Mammary epithelial cell (primary cell): ENCODE measurements at places on chromosomes 2 and 18. TPM values are rescaled to one million over a fixed set of nuclear protein-coding genes. Genes with fewer than 3 reads are reported as not detected.

GRCh38 chr18:44771572-44771955, 90.9 kb downstream of the SETBP1 start:
- DNase-seq: no peak

DNA sequence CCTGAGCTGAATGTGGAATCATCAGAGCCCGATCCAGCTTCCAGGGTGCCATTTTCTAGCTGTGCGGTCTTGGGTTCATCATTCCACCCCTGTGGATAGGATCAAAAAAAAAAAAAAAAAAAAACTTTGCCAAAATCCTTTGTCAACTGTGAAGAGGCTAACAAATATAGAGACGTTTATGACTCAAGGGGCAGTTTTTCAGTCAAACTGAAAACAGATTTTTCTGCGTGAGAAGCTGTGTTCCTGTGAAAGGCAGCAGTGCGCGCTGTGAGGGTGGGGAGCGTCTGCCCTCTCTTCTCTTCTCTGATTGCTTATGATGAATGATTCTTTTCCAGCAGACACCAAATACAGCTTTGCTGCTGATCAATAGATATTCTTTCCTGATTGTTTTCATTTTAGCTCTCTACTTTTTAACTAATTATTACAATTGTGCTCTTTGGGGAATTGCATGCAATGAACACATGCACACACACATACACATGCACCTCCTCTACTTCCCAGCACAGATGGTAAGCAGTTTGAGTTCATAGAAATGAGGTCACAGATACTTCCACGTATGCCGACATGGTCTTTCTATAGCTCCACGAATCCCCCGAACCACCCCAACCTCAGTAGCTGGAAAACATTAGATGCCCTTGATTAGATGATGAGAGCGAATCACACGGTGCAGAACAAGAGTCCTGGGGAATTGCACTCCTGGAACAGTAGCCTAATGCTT, 175.4 kb downstream of the NRP2 start:
- DNase-seq: no peak

- peak; percentile 41 for DNase-seq
Measured at GRCh38 chr2:219073413-219074129, 12.8 kb upstream of the IHH start.

DNA sequence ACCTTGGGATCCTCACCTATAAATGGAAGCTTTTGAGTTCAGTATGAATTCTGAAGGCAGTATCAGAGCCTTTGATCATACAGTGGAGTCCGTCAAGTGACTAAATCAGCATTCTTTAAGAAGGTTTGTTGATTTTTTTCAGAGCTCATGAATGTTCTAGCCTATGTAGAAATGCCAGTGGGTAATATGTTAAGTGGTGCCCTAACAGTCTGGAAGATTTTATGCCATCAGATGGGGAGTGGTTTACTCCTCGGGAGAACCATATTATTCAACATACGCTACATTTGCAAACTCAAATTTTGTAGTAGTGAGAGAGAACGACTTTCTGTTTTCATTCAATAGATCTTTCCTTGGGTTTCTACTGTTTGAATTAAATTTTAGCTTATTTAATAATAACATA, 225.0 kb upstream of the ACVR2A start:
- no peak for DNase-seq

- peak; percentile 45 for DNase-seq
Measured at GRCh38 chr2:96533292-96534073, 3.1 kb upstream of the ARID5A start.

DNA sequence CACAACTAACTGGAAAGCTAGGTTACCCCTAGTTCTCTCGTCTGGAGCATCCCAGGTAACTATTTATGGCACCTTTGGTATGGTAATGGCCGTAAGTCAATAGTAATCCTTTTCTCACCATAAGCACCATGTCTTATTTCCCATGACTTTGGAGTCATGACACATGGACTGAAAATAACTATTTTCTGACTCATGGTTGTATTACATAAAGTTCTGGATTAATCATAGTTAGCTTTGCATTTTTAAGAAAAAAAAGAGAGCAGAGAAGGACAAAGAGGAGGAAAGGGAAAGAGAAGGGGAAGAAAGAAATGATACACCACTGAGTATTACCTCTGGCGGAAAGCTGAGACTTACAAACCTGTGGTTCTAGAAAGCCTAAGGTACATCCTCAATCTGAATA, 99.3 kb downstream of the BIN1 start:
- DNase-seq: peak; percentile 66

DNA sequence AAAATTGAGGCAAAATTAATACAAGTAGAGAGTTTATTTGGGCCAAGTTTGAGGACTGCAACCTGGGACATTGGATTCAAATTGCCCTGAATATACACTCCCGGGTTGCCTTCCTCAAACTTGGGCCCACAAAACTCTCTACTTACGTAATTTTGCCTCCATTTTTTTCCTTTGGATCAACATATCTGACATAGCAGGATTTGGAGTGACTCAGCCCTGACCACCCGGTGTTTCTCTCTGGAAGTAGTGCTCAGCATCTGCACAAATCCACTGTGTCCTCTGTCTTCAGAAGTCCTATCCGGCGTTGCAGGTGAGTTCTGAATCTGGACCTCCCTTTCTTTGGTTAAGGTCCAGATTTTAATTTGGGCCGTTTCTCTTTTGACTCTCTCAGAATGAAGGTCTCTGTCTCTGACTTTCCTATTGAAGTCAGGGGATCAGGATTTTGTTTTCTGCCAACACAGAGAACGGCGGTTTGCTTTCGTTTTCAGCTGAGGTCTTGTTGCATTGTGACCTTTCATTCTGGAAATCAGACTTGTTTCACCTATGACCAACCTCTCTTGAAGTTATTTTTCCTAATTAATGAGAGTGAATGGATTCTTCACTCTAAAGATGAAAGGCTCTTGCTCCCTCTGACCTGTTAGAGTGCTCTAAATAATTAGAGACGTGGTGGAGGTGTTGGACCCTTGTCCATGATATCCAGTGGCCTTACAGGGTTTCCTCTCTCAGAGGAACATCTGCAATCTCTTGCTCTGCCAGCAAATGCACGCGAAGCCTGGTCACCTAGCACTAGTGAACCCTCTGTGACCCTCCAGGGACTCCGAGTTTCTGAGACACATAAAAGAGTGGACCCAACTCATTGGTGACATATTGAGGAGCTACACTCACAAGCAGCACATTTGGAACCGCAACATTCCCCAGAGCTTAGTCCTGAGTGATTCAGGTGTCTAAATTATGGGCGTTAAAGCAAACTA, 13.6 kb downstream of the TCF23 start:
- DNase-seq: no peak

- DNase-seq: no peak
Measured at GRCh38 chr2:85158559-85159273, 25.5 kb downstream of the TCF7L1 start.

Gene CLIP4
- 257 TPM for total RNA-seq

GRCh38 chr2:108623616-108624015, 89.3 kb downstream of the LIMS1 start:
- DNase-seq: no peak
